Renal cortical epithelial cell (primary cell): ENCODE measurements at places on chromosomes 11 and 22. TPM values are rescaled to one million over a fixed set of nuclear protein-coding genes. Genes with fewer than 3 reads are reported as not detected.

P2RY6 gene
- total RNA-seq: 3.6 and 10.9 TPM in 2 replicates

RTN4R gene
- total RNA-seq: 1.2 and 2.0 TPM in 2 replicates

DNA sequence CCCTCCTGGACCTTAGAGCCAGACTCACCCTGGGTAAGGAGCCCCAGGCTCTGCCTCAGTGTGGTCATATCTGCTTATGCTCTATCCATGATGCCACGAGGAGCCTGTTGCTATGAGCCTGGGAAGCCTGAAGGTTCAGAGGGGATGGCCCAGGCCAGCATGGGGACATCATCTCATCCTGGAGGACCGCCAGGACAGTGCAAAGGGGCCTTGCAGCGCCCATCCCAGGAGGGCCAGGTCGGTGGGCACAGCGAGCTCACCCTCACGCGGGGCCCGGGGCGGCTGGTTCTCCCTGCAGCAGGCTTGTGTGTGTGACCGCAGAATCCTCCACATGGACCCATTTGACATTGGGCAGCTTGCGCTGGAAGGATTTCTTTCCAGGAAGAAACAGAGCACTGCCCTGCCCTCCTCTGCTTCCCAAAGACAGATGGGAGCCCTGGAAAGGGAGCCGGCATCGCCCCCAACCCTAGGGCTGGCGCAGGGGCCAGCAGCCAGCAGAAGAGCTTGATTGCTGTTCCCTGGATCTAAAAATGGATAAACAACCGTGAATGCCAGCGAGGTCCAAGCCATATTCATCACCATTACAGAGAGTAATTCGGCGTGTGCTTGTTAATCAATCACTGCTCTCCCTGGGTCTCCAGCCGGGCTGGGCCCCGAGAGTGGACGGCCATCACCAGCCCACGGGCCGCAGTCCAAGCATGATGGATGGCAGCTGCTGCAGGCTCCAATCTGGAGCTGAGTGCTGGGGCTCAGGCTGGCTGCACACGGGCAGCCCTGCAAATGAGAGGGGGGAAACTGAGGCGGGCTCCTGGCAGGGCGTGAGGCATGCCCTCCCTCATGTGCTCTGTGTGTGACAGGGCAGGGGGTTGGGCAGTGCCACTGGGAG, 739.7 kb downstream of the BRD1 start:
- no peak for DNase-seq

- DNase-seq: no peak
Observed at GRCh38 chr11:68469122-68469521, 8.6 kb downstream of the PPP6R3 start.

DNA sequence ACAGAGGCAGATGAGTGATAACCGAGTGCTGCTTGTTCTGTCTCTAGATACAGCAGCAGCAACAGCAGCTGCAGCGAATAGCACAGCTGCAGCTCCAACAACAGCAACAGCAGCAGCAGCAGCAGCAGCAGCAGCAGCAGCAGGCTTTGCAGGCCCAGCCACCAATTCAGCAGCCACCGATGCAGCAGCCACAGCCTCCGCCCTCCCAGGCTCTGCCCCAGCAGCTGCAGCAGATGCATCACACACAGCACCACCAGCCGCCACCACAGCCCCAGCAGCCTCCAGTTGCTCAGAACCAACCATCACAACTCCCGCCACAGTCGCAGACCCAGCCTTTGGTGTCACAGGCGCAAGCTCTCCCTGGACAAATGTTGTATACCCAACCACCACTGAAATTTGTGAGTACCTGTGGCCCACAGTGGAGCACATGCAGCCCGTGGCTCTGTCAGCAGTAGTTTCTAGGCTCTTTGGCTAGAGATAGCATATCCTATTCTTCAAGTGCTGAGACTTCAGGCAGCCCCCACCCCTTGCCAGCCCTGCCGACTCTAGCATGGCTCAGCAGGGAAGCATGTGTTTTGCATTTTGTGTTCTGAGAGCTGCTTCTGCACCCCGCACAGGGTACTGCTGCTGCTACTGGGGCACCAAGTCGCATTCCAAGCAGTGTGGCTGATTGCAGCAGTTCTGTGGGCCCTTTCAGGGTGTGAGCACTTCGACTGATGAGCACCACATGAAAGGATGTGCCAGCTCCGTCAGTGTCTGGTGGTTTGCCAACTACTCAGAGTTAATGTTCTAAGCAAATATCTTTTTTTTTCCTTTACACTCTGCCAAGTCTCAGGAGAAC, 59.2 kb downstream of the MED15 start:
- DNase-seq: peak; percentile 82

DNA sequence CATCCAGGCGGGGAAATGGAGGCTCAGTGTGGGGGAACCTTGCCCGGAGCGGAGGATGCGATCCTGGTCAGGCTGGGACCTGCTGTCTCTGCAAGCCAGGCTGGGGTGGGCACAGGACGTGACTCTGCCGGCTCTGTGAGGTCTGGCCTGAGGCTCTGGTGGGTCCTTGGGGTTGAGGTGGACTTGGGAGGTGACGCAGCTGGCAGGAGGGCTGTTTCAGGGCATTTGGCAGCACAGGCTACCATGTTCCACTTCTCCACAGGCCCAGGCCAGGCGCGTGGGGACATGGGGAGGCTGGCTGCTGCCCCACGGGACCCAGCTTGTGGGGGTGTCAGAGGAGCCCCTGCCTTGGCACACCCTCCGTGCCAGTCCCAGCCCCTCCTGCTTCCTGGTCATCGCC, 1199.7 kb downstream of the BRD1 start:
- no peak for DNase-seq
